ENCODE measurements at places on chromosomes 5 and 9.

GRCh38 chr9:75953218-75953617 lies 62.7 kb downstream of the PCSK5 start:
- DNase-seq, result no peak

GRCh38 chr5:139956342-139956741 lies 86.8 kb downstream of the NRG2 start:
- no peak for DNase-seq

DNA sequence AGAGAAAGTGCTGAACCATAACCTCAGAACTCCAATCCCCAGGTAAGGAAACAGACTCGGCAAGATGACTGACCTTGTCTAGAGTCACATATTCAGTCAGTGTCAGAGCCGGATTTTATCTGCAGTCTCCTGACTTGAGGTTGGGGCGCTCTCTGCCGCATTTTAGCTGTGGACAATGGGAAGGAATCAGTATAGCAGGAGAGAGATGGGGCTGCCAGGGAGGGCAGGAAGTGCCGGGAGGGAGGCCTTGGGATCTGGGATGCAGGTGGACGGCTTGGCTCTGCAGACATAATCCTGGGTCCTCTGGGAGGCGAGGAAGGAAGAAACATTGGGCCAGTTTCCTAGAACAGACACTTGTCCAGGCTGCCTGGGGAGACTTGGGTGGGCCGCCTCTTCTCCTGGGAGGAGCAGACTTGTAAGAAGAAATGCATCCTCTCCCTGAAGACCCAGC lies 39.7 kb upstream of the COL15A1 start:
- no peak for DNase-seq

DNA sequence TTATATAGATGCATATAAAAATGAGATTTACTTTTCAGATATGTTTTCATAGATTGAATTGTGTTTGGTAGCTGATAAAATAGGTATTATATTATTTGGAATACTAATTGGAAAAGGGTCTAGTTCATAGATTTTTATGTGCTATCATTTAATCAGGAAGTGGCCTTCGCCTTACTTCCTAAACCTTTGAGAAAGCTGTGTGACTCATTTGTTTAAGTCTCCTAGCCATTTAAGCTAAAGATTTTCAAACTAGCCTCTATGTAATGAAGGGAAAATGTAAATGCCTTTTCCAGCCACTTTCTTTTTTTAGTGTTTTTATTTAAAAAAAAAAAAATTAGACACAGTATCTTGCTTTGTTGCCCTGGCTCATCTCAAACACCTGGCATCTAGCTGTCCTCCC lies 97.5 kb downstream of the DMXL1 start:
- DNase-seq, result no peak

- no peak for DNase-seq
These were observed 46.1 kb upstream of the MAMDC2 start for GRCh38 chr9:69997524-69997923.

- no peak for DNase-seq
These were observed 859 bp downstream of the CDKN2AIPNL start for GRCh38 chr5:134410822-134411221.

DNA sequence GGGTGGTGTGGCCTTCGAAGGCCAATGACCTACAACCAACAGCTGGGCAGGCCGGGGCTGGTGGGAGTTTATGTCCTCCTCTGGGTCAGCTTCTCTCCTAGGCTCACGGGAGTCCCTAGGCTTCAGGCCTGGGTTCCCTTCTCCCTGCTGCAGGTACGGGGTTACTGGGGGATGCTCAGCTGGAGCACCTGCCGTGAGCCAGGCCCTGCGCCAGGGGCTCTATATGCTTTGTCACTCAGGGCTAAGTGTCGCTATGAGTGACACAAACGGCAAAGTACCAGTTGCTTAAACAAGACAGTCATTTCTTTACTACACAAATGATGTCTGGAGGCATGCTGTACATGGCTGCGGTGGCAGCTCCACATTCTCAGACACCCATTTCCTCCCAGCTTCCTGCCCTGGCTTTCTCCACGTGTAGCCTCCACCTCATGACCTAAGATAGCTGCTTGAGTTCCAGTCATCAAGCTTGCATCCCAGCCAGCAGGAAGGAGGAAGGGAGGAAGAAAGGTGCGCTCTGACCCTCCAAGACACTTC lies 22.5 kb upstream of the NINJ1 start:
- no peak for DNase-seq

GRCh38 chr9:92463984-92464383 lies 18.3 kb downstream of the ASPN start:
- no peak for DNase-seq

GRCh38 chr9:133424187-133424586 lies 2.0 kb downstream of the ADAMTS13 start:
- DNase-seq, result no peak

- no peak for DNase-seq
These were observed 176.7 kb downstream of the PRDM9 start for GRCh38 chr5:23684103-23684502.

DNA sequence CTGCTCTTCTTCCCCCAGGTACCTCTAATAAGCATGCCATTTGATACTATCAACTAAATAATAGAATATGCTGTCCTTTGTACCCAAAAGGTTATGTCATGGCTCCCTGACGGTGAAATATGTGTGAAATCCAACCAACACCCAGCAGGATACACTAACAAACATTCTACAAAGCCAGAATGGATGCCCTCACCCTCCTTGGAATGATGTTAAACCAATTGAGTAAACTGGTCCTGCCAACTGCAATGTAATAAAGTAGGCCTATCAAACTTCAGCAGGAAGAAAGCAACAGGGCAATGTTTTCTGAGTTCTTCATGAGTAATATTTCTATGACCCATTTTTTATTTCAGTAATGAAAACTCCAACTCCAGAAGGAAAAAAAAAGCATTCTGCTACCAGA lies 24.9 kb downstream of the RGMB start:
- DNase-seq, result no peak

GRCh38 chr5:81232464-81233079 lies 550 bp upstream of the CKMT2 start:
- DNase-seq, result no peak

DNA sequence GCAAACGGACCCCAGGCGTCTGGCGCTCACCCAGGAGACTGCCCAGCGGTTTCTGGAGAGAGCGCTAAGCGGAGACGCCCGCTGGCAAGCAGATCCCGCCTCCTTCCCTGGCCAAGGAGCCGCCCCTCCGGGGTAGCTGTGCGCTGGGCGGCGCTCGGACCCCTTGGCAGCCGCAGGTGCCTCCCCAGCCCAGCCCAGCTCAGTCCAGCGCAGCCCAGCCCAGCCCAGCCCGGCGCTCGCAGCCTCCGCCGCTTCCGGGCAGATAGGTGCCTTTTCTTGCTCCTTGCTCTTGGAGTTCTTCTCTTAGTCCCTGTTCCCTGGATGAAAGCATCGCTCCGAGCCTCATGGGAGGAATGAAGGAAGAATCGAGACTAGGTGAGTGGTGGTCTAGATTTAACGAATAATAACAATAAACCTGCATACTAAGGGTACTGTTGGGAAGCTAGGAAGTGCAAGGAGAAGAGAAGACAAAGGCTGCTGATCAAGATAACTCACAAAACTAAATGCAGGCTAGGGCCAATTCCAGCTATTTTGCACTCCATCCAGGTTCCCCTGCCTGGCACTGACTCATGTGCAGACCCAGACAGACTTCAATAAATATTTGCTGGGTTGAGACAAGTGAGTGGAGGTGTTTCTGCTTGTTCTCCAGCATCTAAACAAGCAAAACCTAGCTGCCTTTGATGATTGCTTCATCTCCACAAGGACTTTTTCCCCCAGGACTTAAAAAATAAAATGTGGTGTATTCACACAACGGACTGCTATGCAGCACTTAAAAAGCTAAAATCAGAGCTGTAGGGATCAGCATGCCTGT lies at the start of gene STK32A:
Gene STK32A (plus strand): TSS at position 202 of the 811 bp plus-strand sequence. CDS start 4,609 bp downstream, outside the sequence.
- no peak for DNase-seq

GRCh38 chr9:74867483-74867882 lies 20.2 kb downstream of the TRPM6 start:
- no peak for DNase-seq

DNA sequence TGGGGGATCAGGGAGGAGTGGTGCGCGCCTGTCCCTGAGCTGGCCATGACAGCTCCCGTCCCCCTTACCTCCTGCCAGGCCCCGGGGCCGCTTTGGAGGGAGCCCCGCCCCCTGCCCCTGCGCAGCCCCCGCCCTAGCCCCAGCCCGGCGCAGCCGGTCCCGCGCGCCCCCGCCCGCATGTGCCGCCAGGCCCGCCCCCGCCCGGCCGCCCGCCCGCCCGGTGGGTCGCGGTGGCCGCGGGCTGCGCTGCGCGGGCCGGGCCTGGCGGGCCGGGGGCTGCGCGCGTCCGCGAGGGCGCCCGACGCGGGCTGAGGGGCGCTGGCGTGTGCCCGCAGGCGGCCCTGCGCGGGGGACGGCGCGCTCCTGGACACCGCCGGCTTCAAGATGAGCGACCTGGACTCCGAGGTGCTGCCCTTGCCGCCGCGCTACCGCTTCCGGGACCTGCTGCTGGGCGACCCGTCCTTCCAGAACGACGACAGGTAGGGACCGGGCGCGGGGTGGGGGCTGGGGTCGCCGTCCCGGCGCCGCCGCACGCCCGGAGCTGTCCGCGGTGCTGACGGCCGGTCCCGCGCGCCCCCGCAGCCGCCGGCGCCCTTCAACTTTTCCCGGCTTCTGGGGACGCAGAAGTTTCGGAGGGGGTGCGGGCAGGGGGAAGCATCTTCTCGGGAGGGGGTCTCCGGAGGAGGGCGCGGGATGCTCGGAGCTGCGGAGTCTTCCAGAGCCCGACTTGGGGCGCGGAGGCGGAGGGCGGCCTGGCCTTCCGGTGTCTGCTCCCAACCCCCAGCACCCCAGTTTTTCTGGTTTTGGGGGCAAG lies 12.5 kb downstream of the KCNT1 start:
- DNase-seq, result no peak

DNA sequence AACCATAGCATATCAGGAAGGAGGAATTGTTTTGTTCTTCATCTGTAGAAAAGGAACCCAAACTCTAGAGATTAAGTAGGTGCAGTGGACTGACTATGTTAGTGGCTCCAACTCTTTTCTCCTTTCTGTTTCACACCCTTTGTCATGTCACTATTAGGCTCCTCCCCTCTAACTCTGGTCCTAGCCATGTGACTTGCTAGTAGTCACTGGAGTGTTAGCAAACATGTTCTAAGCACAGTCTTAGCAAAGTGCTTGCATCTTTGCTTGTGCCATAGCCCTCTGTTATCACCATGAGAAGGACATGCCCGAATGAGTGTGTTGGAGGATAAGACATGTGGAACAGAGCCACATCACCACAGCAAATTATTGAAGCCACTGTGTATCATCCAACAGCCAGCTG lies 55.4 kb upstream of the PPP3R2 start:
- no peak for DNase-seq

- no peak for DNase-seq
These were observed 28.4 kb downstream of the RFX3 start for GRCh38 chr9:3497401-3497800.

- no peak for DNase-seq
These were observed 9.7 kb downstream of the RGS14 start for GRCh38 chr5:177367323-177367848.

DNA sequence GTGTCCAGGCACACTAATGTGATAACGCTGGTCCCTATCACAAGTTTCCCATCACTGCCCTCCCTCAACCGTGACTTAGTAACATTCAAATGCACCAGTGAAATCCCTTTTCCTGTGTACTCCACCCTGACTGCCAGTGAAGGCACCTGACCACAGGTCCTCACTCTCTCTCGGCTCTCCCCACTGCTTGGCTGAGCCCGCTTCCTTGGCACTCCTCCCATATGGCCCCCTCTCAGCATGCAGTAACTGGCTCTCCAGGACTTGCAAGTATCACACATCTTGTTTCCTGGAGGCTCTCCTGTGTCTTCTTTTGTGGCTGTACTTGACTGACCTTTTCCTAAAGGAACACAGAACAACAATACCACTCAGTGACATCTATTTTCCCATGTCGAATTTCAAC lies 292.0 kb upstream of the ZNF608 start:
- no peak for DNase-seq

- no peak for DNase-seq
These were observed 3.2 kb upstream of the ADAMTSL2 start for GRCh38 chr9:133531293-133531692.

- no peak for DNase-seq
These were observed 126.7 kb upstream of the GRHPR start for GRCh38 chr9:37295796-37296195.

DNA sequence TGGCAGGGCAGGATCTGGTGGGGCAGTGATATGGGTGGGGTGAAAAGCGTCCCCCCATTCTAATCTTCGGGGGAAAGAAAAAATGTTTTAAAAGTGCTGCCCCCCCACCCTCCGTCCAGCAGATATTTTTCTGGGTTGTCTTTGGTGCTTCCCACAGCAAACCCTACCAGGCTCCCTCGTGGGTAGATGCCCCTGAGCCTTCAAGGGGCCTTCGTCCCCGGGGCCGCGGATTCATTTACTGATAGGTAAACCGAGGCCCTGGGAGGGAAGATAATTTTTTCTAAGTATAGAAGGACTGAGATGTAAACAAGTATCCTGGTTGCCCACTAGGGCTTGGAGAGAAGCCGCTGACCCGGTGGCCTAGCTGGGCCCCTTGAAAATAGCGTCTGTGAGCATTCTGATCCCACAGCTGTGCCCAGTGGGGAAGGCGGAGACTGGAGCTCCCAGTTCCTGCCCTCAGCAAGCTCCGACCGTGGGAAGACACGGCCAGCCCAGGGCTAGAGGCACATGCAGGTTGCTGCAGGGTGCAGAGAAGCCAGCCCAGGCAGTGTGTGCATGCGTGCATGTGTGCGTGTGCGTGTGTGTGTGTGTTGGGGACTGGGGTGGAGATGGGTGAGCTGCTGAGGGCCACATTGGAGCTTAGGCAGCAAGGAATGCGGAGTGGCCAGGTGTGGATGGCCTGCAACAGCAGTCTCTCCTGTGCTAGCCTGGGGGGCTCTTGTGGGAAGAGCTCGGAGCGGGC lies 6.0 kb upstream of the RXRA start:
- DNase-seq, result no peak

- DNase-seq, result no peak
These were observed 34.7 kb downstream of the LPCAT1 start for GRCh38 chr5:1488882-1489680.

GRCh38 chr9:93813221-93814076 lies 141.7 kb downstream of the BARX1 start:
- DNase-seq, result no peak

DNA sequence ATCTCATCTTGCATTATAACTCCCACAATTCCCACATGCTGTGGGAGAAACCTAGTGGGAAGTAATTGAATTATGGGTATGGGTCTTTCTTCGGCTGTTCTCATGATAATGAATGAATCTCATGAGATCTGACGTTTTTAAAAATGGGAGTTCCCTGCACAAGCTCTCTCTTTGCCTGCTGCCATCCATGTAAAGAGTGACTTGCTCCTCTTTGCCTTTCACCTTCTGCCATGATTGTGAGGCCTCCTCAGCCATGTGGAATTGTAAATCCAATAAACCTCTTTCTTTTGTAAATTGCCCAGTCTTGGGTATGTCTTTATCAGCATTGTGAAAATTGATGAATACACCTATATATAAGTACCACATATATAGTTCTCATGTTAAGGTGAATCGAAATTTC lies 961.7 kb upstream of the COX7C start:
- DNase-seq, result no peak

Measured in GM18507 (cell line).